Ecto neural progenitor cell (in vitro differentiated cells): ENCODE measurements at places on chromosomes 7 and 10.

DNA sequence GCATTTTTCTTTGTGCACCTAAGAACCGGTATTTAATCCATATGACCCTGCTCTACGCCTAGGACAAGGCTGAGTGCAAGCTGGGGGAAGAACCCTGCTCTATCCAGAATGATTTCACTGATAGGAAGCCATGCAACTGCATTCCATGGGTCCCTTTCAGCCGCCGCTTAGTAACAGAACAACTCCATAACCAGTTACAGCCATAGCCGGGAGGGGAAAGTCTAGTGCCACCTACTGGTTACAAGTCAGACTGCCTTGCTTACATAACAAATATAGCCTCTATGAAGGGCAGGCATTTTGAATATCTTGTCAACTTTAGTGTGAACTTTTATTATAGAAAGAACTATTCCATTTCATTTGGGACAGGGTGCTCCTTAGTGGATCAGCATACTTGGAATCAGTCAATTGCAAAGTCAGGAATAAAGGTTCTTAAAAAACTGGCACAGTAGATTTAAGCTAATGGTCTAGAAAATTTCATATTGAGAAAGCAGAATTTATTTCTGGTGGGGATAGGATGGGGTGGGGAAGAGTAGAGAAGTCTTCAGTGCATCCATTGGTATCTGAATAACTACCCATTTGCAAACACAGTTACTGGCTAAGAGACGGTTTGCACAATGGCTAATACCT, 521.7 kb downstream of the ADRA2A start:
- peak; percentile 74 for DNase-seq

DNA sequence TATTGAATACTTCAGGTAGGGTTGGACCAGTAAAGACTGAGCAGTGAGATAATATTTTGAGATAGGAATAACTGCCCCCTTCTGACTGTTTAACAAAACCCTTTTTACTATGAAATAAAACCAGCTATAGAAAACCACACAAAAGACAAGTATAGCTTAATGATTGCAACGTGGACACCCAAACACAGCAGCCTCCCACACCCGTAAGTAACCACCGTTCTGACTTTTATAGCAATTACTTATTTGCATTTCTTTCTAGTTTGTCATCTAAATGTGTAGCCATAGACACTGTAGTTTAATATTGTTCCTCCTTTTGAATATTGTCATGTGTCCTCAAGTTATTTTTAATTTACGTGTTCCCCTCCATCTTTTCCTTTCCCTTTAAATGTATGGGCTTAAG, 42.9 kb upstream of the SYPL1 start:
- no peak for DNase-seq

GRCh38 chr10:110753462-110753861, 109.3 kb downstream of the RBM20 start:
- DNase-seq, result no peak

DNA sequence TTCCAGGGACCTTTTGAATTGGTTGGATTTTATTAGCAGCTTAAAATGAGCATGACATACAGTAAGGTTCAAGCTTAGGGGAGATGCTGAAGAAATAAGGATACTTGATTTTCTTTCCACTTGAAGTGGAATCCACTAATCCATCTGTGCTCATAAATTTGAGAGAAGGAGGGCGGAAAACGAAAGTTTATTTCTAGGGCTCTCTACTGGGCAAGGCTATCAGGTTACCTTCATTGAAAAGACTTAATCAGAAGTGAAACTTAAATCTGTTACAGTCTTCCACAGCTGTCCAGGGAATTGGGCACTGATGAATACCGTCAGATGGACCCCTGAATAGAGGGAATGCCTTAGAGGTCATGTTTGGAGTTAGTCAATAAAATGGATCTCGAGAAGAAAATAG, 21.8 kb downstream of the AUTS2 start:
- DNase-seq, result no peak

DNA sequence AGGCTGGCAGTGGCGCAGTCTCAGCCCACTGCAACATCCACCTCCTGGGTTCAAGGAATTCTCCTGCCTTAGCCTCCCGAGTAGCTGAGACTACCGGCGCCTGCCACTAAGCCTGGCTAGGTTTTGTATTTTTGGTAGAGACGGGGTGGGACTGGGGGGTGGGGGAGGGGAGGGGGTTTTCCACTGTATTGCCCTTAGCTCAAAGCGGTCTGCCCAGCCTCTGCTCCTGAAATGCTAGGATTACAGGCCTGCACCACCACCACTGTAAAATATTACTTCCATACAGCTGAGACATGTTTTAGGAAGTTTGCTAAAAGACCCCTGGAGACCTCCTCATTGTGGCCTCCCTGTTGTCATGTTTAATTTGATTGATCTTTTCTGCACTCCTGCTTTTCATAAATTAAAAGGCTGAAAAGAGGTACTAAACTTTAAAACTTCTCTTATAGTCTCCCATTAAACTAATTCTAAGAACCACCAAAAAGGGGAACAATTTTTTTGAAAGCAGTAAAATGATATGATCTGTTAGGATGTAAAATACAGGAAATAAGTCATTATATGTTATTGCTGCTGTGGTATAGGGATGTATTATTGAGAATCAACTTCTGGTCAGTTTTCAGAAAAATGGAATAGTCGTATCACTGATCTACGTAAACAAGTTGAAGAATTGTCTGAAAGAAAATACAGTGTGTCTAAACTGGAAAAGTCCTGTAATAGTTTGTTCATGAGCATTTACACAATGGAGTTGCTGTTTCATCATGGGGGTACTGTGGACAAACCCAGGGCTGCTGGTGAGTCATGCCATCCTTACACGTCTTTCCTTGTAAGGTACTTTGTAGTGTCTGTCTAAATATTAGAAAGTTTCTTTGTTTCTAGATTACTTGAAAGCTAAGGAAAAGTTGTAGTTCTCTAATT, 72.9 kb upstream of the TMEM248 start:
- no peak for DNase-seq

DNA sequence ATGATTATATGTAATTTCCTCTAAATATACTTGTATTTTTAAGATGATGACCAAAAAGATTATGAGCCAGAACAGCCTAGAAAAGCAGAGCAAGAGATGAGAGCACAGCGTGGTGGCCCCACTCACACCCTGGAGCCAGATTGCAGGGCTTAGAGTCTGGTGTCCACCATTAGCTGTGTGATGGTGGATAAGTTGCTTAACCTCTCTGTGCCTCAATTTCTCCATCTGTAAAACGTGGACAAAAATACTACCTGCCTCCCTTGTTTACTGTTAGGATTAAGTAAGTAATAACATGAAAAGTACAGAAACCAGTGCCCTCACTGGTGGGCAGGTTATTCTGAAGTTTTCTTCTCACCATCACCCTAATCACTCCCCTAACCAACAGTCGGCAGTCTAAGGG, 212.3 kb downstream of the COBL start:
- DNase-seq, result no peak

- DNase-seq, result no peak
Observed at GRCh38 chr10:3907514-3907913, 122.5 kb upstream of the KLF6 start.

DNA sequence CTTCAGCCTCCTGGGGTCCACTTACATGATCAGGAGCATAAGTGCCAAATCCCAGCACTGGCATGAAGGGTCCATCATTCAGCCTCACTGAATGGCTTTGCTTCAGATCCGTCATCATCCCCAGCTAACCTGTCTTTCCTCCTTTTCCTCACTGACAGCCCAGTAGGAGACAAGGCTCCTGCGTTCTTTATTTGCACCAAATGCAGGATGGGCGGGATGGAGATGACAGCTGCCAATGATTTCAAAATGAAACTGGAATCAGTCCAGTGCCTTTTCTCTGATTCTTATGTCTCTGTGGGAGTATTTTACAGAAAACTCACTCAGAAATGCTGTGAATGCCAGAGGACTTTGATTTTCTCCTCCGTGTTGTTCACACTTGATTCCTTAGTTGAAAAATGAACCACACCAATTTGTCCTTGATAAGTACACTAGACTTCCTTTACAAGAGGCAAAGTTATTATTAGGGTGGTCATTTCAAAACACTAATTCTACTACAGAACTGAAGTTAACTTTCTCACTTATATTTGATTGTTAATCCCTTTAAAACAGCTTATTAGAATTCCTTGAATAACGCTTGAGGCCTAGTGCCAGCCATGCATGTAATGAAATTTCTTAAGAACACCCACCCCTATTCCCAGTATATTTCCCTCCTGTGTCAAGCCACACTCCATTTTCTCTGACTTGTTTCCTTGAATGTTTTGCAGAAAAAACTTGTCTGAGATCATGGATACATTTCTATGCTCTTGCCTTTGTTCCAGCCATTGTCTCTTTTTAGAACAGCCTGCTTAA, at the start of gene AKR1C8:
TSS of gene AKR1C8 (minus strand) at position 164 of the 789 bp plus-strand sequence. CDS start at position 118, 46 bp downstream.
- DNase-seq, result no peak

GRCh38 chr7:142853739-142854371, 1.0 kb upstream of the EPHB6 start:
- DNase-seq, result peak; percentile 83

GRCh38 chr7:116616555-116617059, 55.4 kb upstream of the MET start:
- DNase-seq, result no peak

GRCh38 chr7:22561321-22561811, 61.4 kb upstream of the STEAP1B start:
- DNase-seq, result peak; percentile 62

- no peak for DNase-seq
Observed at GRCh38 chr7:7384228-7384627, 151.4 kb downstream of the COL28A1 start.

- DNase-seq, result no peak
Observed at GRCh38 chr10:130466271-130466997, 330.2 kb downstream of the GLRX3 start.

DNA sequence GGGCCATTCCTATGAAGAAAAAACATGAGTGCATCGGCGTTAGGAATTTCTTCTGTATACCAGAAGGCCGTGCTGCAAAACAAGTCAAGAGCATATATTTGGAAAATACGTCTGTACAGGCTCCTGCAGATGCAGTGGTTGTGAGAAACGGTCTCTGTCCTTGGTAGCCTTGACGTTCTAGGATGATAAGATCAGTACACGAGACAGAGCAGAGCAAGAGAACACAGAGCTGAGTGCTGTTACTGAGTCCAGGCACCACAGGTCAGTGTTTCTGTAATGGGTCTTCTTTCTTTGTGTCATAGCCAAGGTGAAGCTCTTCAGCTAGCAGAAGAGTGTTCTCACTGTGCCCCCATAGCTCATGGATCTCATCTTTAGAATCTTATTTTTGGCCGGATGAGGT, 62.8 kb downstream of the WDR37 start:
- DNase-seq, result peak; percentile 11

DNA sequence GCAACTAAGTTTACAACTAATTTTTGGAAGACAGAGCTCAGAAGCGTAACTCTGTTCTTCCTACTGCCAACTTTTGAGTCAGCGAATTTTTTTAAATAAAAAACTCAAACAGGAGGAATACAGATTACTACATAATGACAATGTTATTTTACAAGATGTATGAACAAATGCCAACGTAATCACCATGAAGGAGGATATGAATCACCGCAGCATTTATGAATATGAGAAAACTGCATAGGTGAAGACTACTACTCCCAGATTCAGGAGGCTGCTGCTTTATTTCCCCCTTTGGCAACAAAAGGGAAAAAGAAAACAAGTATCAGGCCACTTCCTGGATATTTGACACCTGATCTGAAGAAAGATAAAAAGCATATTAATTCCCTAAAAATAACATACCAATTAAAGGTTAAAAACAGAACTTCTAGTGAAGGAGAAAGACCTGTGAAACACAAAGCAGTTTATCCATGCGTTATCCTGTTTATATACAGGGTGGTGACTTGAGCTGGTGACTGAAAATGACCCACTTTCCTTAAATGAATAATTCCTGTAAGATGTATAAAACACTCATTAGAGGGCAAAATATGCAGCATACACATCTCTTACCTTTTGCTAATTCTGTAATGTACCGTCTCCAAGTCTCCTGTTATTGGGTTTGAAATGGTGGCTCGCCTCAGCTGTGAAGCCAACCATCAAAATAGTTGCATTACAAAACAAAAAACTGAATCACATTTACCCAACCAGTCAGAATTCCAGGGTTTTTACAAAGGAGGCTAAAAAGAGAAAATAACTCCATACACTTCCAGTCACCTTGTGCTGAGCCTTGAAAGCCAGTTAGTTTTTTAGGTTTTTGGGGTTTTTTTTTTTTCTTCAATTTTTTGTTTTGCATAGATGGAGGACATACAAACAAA, 52.0 kb downstream of the P4HA1 start:
- DNase-seq, result no peak

- no peak for DNase-seq
Observed at GRCh38 chr10:113026679-113027078, 76.6 kb downstream of the TCF7L2 start.

DNA sequence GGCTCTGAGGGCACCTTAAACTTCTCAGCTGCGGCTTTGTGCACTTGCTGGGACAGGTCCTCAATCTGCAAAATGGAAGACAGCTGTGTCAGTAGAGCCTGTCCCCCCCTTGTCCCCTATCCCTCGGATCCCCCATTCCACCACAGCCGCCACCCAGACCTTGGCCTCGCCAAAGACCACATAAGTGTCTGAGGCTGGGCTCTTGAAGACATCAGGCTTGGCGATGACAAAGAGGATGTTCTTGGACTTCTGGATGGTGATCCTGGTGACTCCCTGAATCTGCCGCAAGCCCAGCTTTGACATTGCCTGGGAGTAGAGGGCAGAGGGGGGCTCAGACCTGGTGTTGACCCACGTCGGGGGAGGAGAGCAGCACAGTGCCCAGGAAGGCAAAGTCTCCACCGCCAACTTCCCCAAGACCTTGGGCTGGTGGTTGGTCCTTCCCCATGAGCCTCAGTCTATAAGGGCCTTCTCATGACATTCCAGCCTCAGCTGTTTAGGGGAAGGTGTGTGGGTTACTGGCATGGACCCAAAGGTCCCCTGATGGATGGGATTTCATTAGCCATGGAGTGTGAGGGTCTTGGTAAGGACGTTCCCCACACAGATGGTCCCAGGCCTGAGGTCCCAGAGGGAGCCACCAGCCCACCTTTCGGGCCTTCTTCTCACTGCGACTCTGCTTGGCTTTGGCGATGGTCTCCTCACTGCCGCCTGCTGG, 7.7 kb downstream of the NACAD start:
- DNase-seq, result no peak

GRCh38 chr7:1174002-1174401, 14.0 kb upstream of the ZFAND2A start:
- no peak for DNase-seq

GRCh38 chr10:1643161-1643907, 94.0 kb downstream of the ADARB2 start:
- peak; percentile 76 for DNase-seq

DNA sequence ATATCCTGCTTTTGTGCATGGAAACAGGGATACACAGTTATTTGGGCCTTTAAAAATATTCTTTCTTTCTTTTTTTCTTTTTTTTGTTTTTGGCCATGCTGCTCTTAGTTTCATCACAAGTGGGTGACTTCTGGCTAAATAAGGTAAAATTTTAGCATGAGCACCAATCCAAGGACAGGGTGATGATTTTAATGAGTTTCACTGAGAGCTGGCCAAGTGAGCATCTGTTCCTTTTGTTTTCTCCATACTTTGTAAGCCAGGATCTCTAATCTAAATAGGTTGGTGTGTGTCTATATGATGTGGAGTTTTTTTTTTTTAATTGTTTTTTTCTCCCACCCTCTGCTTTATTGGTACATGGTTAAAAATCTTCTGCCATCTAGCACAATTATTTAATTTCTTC, 106.8 kb downstream of the POLL start:
- DNase-seq, result no peak
